SK-MEL-5 (cell line): ENCODE measurements at places on chromosomes 4 and X. TPM values are rescaled to one million over a fixed set of nuclear protein-coding genes. Genes with fewer than 3 reads are reported as not detected.

DNA sequence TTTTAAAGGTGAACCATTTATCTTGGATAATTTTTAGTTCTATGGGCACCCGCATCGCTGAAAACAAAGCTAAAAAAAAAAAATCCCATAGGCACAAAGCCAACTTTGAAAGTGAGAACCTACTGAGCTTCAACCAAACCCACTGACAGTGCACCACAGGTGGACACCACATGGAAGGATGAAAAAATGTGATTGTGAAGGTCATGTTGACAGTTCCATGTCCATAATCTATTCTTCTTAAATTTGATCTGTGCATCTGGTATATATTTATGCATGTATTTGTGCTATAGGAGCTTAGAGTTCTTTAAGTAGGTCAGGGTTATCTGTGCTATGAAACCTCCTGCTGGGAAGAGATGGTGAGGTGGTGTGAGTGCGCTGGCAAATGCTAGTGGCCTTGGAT is 374.3 kb downstream of the SPRY1 start:
- DNase-seq: no peak

GRCh38 chr4:55347610-55348228 is 1.7 kb downstream of the SRD5A3 start:
- no peak for DNase-seq

GRCh38 chr4:165872461-165873297 is at the start of gene TLL1:
Gene TLL1 (plus strand): TSS chr4:165873237. CDS start chr4:165873905, 668 bp downstream.
- DNase-seq: no peak

DNA sequence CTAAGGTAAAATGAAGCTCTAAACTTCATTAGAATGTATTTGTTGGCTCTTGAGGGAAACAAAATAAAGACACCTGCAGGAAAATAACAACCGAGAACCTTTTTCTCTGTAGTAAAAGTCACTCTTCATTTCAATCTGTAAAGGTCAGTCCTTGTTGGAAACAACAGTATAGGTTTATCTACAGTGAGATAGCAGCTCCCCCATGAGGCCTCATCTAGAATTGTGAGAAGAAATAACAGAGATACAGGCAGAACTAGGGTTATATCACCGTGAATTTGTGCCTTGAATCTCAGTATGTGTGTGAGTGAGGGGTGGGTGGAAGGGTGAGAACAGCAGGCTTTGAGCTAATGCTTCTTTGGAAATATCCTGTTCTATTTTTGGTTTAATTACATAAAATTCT is 107.8 kb upstream of the FMR1 start:
- peak; percentile 58 for DNase-seq

- DNase-seq: no peak
Observed at GRCh38 chr4:122005064-122005755, 53.4 kb upstream of the TRPC3 start.

DNA sequence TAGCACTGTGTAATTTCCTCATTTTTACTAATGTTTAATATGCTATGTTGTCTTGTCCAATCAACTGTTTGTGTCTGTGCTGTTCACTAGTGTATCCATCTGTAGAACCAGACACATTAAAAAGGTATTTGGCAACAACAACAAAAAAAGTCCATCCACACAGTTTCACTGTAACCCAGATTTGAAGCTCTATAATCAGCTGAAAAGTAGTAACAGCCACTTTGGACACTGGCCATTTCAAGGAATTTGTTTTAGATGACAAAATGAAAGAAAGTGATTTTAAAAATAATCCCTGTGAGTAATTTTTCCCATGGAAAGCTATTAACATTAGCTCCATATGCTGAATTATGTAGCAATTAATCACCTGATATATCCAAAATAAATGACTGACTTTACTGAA is 2.2 kb upstream of the FBXL5 start:
- DNase-seq: no peak

Gene NAP1L5
- total RNA-seq: 10.8 and 14.0 TPM in 2 replicates
